Activated CD4-positive, CD25-positive, alpha-beta regulatory T cell treated with anti-CD3 and anti-CD28 coated beads, Interleukin-2, amount 50 U/mL, for 16 hours (primary cell): ENCODE measurements at places on chromosomes 3 and 15.

DNA sequence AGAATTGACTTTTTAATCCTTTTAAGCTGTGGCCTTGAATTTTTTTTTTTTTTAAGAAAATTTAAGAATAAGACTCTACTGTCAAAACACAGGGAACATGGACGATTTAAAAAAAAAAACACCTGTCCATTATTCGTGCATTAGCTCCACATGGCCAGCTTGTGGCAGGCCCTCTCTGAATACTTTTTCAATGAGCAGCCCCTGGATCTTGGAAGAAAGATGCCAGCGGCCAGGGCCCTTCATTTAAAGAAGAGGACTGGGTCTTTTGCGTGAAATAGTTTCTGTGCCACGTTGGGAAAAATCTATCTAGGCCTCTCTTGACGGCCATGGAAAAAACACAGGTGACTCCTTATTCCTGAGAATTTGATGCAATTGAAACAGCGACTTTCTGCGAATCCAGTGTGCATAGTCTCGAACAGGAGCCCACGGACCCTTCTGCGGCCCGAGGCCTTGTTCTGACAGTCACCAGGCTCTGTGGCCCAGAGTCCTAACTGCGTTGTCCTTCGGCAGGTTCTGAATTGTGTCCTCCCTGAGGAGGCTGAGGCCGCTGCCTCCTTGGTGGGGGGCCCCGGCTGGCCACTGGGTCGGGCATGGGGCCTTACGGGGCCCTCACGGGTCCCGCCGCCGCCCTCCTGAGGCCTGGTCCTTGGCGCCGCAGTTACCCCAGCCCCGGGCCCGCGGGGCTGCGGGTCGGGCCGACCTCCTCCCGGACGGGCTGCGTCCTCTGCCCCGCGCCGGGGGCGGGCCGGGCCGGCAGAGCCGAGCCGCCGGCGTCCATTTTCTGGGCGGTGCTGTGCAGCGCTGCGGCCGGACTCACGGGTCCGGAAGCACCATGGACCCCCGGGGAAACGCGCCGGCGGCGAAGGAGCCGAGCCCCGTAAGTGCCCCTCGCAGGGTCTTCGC lies 33.5 kb downstream of the ZBTB38 start:
- no peak for DNase-seq

DNA sequence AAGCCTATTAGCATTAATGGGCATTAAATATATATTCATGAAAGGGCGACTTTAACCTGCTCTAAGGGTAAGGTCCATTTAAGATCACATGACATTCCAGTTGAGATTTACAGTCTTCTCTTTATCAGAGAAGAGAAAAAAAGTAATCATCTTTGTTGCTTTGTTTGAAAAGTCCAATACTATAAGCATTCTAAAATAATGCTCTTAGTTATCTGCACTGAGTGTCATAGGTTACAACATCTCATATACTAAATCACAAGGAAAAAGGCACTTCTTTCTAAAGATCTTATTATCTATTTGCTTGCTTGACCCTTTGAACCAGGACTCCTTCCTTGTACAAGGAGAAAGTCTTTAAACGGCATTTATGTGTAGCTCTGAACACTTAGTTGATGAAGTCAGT lies 1.4 kb downstream of the TMEM207 start:
- no peak for DNase-seq

- DNase-seq, result no peak
Measured at GRCh38 chr3:181564222-181564621, 147.5 kb upstream of the SOX2 start.

GRCh38 chr3:25817107-25817506 lies 27.2 kb downstream of the OXSM start:
- DNase-seq, result no peak

- DNase-seq, result no peak
Measured at GRCh38 chr3:148975696-148976095, 15.6 kb upstream of the GYG1 start.

- DNase-seq, result no peak
Measured at GRCh38 chr3:17077606-17078005, 192.9 kb downstream of the PLCL2 start.

DNA sequence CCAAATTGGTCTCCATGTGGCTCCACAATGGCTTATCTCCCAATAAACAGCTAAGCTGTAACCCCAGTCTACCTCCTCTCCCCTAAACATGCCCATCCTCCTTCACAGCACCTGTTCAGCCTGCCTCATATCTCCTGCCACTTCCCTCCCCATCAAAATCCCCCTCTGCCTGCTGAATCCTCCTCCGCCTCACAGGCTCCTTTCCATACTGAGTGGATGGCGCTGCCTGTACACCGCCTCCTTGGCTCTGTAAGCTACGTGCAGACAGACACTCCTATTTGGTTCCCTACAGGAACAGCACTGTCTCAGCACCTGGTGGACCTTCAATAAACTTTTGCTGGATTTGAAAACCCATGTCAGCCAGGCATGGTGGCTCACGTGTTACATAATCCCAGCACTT lies 53.7 kb downstream of the ADCY5 start:
- no peak for DNase-seq

DNA sequence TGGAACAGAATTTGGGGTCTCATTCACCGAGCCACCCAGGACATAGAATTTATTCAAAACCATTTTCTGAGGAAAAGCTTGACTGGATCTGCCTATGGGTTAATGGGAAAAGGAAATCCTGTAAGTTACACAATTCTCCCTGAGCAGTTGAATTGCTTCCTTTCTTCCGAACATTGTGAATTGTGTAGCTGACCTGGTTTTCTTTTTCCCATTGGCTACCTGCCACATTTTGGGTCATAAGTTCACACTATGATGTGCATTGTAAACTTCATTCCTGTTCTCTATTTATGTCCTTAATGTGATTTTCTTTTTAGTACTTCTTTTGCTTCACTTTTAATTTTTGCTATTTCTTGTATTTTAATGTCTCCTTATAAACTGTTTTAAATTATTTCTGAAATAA lies 386.0 kb upstream of the LRRC3B start:
- no peak for DNase-seq

DNA sequence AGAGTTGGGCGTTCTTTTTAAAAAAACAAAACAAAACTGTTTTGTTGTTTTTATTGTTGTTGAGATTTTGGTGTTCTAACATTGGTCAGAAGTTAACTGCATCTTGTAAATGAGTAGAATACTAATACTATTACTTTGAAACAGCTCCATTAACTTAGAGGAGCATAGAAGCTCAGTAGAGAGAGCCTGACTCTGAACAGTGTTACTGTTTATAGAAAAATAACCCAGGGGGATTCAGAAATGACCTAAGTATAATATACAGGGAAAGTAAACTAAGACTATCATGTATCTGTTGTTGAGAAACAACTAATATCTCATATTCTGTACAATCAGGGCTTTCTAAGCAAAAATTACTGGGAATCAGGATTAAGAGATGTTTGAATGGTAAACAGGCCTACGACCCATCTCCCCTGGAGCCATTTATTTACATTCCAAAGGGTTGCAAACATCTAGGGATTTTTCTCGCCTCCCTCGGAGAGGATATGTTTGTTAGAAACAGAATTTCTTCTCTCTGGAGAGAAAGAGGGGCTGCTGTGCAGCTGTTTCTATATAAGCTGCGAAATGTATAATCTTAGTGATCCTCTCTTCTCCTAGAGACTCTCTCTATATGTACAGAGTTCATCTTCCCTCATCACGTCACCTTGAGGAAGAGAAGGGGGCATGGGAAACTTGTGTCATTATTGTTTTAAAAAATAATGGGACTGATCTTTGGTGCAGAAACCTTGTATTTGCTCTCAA lies 827.5 kb upstream of the DPPA4 start:
- no peak for DNase-seq

GRCh38 chr3:11567516-11568467 lies 75.9 kb downstream of the VGLL4 start:
- no peak for DNase-seq

- no peak for DNase-seq
Measured at GRCh38 chr3:197149528-197149927, 119.9 kb upstream of the MELTF start.

DNA sequence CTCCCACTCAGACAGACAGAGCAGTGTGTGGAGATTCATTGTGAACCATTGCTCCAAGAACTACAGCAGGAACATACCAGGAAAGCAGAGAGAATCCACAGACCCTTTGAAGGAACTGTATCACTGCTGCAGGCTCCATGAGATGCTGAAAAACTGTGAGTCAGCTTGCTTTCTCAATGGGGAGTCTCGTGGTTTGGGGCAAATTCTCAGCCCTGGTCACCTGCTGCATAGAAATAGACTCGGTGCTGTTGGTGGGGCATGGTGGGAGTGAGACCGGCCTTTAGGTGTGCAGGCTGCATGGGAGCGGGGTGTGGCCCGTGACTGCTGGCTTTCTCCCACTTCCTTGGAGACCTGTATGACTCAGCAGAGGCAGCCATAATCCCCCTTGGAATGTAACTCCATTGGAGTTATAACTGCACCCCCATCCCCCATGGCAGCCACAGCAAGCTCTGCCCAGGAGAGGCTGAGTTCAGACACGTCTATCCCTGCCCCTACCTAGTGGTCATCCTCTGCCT lies 35.6 kb downstream of the ALCAM start:
- no peak for DNase-seq

GRCh38 chr3:11915621-11916424 lies 69.1 kb upstream of the TAMM41 start:
- DNase-seq, result no peak

GRCh38 chr3:123344907-123345594 lies 103.8 kb downstream of the ADCY5 start:
- no peak for DNase-seq

- no peak for DNase-seq
Measured at GRCh38 chr3:10503217-10503796, 2.1 kb downstream of the ATP2B2 start.

- no peak for DNase-seq
Measured at GRCh38 chr15:89926158-89926557, 13.4 kb upstream of the ARPIN start.

DNA sequence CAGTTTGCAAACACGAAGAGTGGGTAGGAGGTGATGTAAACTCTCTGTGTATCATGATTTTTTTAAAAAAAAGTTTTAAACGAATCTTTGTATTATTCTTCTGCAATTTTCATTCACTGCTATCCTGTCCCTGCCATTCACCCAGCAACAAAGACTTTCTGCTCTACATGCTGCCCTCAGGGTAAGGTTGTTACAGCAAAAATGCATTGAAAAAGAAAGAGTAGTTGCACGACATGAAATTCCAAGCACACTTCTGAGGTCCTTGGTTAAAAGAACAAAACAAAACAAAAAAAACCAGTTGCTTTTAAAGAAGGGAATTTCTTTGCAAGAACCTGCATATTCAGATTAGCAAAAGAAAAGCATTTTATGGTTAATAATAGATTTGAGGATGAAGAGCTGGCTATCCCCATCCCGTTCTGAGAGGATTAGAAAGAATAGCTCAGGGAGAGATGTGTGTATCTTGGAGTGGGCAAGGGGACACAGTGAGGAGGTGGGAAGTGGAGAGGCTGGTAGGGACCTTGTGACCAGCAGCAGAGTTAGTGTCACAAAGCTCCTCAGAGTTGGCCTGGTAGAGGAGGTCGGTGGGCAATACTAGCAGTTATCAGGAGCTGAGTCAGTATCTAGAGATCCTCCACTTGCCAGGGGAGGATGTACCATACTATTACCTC lies 290.8 kb downstream of the NEK10 start:
- no peak for DNase-seq

DNA sequence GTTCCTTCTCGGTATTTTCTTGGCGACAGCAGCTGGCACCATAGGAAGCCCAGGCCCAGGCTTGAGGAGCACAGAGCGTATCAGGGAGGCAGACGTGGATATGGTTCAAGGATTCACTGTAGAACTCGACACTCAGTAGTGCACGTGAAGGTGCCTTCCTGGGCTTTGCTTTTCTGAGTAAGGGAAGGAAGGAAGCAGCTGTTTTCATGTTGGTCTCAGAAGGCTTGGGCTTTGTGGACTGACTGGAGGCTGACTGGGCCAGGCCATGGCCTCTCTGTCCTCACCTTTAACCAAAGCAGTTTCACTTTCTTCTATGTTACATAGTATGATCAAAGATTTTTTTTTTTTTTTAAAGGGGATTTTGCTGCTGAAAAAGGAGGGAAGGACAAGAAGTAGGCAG lies 6.9 kb upstream of the GHRL start:
- DNase-seq, result no peak

DNA sequence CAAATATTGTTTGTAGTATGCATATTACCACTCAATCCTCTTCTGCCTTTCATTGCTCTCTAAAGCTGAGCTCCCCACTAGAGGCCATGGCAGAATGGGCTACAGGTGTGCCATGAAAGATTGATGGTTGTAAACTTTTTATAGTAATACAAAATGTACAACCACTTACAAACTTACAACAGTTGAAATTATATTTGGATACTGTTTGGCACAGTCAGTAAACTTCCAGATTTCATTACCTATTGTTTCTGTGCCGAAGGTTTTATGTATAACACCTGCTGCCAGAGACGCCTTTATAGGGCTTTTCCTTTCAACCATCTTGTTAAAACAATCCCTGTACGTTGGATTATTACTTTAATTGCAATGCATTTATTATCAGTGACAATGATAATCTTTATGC lies 7.0 kb downstream of the ROPN1 start:
- no peak for DNase-seq
